Stimulated activated CD8-positive, alpha-beta memory T cell treated with anti-CD3 and anti-CD28 coated beads, Interleukin-4, amount 100 ng/mL, for 4 hours (primary cell): ENCODE measurements at places on chromosomes 16 and 17.

DNA sequence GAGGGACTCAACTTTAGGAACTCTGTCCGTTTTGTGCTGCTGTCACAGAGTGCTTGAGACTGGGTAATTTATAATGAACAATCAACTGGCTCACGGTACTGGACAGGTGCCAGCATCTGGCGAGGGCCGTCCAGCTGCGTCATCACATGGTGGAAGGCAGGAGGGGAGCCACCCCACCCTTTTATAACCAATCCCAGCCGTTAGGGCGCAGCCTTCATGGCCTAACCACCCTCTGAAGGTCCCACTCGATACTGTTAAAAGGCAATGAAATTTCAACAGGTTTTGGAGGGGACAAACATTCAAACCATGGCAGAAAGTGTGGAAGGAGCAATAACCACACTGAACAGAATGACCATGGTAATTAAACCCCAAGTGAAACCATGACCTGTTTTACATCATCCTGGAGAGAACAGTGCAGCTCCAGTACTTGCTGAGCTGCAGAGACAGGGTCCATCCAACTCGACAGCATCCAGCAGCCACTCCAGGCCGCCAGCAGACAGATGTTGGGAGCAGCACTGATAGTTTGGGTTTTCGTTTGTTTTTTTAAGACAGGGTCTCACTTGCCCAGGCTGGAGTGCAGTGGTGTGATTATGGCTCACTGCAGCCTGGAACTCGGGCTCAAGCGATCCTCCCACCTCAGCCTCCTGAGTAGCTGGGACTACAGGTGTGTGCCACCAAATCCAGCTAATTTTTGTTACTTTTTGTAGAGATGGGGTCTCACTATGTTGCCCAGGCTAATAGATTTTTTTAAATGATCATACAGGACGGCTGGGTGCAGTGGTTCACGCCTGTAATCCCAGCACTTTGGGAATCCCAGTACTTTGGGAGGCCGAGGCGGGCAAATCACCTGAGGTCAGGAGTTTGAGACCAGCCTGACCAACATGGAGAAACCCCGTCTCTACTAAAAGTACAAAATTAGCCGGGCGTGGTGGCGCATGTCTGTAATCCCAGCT, 11.0 kb downstream of the CHMP6 start:
- DNase-seq = no peak

DNA sequence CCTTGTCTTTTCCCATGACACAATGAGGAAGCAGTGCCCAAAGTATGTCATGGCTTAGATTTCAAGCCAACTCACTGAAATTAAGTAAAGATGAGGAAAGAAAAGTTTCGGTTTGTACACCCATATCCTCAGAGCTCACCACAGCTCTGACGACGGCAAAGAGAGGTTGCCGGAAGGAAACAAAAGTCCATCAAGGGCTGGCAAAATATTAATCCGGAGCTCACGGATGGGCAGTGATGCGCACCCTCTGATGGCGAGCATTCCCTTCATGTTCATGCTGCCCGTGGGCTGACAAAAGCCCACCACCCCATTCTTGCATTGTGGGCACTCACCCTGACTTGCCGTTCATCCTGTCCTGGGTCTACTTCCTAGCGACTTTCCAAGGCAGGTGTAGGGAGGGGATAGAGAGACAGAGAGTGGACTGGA, 103.1 kb downstream of the SOX9 start:
- no peak for DNase-seq

DNA sequence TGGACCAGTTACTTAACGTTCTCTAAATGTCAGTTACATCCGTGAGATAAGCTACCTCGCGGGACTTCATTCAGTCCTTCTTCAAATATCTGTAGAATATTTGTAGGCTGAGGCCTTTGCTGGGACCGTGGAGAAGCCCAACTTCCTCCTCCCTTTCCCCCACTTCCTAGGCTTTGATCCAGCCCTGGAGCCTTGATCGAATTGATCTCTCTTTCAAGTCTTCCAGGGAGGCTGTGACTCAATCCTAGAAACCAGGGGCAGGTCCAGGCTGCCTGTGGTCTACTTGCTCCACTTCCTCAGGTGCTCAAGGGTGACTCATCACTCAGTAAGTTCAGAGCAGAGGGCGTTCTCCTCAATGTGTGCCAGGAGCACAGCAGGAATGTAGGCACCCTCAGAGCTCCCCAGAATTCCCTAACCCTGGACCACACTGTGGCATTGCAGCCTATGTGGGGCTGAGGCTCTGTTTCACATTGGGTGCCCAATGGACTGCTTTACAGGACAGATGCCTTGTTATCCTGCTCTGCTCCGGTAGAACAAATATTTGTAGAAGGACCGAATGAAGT, 11.2 kb upstream of the CEP20 start:
- no peak for DNase-seq

- no peak for DNase-seq
These were observed 13.4 kb downstream of the MSI2 start for GRCh38 chr17:57269598-57270255.

DNA sequence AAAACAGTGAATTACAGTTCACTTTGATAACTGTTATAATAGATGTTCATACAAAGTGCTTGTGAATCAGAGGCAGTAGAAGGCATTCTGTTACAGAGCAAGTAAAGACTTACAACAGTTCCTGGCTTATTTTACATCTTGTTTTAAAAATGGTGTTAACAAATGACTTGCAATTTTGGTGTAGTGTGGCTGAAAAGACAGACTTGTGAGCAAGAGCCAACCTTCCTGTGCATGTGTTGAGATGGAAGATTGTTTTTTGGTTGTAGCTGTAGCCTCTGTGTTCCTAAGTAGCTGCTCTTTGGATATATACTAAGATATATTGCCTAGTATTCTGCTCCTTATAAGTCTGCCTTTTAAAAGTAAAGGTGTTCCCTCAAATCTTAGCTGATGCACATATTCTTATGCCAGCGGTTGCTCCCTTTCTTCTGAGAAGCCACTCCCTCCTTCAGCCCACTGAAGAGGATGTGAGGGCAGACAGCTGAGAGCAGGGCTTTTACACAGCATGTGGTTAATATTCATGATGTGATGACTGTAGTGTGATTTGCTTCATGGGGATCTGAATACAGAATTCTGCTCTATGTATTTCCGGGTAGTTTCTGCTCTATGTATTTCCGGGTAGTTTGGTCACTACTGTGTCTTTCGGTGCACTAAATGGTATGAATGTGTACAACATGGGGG, 182.3 kb downstream of the PHKB start:
- DNase-seq = no peak

- DNase-seq = no peak
These were observed 16.0 kb downstream of the FBXO31 start for GRCh38 chr16:87367529-87367928.

GRCh38 chr17:53626286-53626685, 196.4 kb upstream of the KIF2B start:
- DNase-seq = no peak

GRCh38 chr17:40056379-40057015, 2.3 kb upstream of the MED24 start:
- no peak for DNase-seq

- DNase-seq = no peak
These were observed 42.5 kb upstream of the AQP8 start for GRCh38 chr16:25174285-25174684.

DNA sequence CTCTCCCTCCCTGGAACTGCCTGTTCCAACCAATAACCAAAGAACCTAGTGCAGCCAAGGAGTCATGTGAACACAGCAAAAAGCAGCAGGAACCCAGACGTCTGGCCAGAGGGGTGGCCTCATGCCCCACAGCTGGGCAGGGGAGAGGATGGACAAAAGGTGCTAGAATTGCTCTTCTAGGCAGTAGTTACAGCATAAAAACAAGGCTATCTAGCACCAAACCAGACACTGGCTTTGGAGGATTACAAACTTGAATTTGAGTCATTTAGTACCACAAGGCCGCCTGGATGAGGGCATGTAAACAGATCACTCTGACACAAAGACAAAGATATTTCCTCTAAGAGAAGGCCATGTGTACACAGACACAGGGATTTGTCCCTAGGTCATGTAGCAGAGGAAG, 423.3 kb upstream of the MAF start:
- DNase-seq = no peak

- DNase-seq = no peak
These were observed 19.0 kb upstream of the EVPL start for GRCh38 chr17:76046064-76046463.

DNA sequence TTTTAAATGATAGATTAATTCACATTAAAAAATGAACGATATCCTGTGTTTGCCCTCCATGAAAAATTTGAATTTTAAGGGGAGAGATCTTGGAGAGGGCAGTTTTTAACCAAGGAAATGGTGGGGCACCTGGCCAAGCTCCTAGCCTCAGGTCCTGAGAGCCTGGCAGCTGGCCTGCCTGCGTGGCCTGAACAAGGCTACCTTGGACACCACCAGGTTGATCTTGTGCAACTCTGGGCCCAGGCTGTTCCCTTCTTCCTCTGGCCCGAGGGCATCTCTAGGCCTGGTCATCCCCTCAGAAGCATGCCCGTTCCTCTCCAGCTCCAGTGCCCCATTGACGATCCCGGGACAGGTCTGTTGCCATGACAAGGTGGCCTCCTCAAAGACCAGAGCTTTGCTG, 33.4 kb upstream of the LONP2 start:
- no peak for DNase-seq

DNA sequence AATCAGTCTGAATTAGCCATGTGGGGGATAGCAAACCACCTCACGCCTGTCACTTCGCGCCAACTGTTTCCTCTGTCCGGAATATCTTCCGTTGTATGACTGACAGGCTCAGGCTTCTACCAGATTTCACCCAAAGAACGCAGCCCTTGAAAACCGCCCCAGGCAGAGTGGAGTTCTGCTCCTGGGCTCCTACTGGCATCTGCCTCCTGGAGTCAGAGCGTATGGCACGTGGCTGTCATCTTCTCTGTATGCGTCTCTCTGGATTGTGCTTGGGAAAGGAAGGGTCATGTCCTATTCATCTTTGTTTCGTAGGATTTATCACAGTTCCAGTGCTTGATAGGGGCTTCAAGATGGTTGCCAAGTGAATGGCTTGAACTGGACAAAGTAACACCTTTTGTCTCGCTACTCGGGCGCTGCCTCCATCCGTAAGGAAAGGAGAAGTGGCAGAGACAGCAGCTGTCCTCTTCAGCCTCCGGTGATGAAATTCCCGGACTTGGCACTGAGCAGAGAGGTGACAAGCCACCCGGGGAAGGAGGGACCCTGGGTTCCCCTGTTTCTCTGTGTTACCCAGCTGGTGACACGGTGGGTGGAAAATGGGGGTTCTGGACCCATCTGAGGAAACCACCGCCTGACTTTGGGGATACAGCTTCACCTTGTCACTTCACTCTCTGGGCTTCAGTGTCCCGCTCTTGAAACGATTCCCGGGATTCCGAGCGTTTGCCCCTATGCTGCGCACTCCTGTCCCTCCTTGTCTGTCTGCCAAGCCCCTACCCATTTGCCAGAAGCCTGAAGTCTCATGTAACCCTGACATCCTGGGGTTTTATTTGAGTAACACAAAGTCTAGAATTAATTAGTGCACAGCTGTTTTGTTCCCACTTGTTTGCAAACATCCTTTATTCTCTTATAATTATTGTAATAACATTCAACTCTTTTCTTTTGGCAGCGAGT, 13.9 kb downstream of the KIAA0513 start:
- no peak for DNase-seq
